ENCODE measurements at places on chromosomes 7 and 10. TPM values are rescaled to one million over a fixed set of nuclear protein-coding genes. Genes with fewer than 3 reads are reported as not detected.

DNA sequence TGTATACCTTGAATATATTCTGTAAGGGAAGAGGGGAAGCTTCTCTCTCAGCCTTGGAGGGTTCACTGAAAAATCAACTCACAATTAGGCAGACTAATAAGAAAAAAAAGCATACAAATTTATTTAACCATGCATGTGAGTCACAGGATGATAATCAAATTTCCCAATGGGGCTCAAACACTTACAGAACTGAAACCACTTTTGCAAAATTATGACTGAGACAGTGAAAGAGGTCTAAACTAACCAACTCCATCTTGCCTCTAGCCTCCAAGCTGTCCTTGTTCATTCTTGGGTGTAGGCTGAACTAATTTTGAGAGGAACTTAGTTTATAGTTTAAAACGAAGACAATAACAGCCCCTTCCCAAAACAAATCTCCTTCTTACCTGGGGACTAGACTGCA is 618.3 kb upstream of the AUTS2 start:
- peak; percentile 12 for DNase-seq

GRCh38 chr10:71333129-71333887 is 14.2 kb downstream of the SLC29A3 start:
- no peak for DNase-seq

Gene ATRNL1
- total RNA-seq: 0.12 TPM

Gene CFAP43
- 0.24 TPM for total RNA-seq
